ENCODE measurements at places on chromosomes 2 and 18.

GRCh38 chr2:118443596-118443995, 355.3 kb downstream of the INSIG2 start:
- DNase-seq = no peak

DNA sequence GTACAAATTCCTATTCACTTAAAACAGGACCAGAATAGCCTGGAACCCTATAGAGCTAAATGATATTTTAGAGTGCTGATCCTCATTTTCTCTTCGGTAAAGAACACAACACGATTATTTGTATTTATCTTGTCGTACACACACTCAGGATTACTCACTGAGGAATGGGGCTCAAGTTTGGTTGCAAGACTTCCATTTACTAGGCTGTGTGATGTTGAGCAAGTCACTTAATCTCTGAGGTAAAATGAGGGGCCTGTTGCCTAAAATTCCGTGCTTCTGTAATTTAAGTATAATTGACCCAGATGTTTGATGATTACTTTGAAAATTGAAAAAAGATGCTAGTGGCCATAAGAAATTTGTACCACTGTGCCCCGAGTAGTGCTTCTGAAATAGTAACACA, 42.6 kb upstream of the MAP4K3 start:
- no peak for DNase-seq

DNA sequence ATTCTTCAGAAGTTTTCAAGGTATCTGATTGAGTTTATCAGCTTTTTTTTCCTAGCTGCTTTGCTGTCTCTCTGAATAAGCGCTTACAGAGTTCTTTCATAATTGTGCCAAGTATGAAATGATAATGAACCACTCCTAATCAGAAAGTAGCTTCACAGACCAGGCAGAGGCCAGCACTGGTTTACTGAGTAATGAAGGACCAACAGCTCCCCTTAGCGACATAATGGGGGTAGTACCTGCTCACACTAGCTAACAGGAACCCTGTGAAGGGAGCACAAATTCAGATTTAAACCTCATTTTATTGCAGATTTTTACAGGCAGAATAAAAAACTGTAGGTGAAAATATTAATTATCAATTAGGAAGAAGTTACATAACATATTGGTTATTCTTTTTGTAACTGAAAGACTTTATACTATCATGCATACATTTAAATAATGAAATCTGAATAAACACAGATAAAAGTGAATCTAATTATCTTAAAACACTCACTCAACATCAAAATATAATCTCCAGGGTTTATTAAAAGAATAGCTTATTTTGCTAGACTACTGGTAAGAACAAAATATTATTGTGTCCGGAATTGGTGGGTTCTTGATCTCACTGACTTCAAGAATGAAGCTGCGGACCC, 53.7 kb upstream of the LRRC30 start:
- peak; percentile 25 for DNase-seq

DNA sequence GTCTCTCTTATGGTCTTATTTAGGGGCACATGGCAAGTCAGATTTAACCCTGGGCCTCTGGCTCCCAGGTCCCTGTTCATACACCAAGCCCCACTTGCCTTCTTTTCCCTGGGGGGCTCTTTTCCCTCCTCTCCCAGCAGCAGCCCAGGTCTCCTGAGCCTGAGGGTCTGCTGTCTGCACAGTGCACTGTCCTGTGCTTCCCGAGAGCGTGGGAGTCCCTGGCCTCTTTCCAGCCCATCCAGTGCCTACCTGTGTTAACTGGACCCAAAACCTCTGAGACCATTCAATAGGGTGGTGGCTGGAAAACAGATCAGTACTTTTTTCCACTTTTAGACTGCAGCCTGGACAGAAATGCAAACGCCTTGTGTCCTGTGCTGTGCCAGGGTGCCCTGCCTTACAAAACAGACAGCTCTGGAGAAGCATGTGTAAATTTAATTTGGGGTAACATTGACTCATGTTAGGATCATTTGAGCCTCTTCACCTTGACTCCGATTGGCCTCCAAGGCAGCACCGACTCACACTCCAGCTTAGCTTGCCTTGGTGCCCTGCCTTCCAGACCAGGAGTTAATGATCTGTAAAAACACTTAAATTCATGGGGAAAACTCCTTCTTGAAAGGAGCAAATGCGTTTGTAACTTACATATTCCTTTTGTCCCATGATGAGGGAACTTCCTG, 34.3 kb downstream of the TWIST2 start:
- no peak for DNase-seq
